Glomerular endothelial cell (primary cell): ENCODE measurements at places on chromosomes 13 and 19. TPM values are rescaled to one million over a fixed set of nuclear protein-coding genes. Genes with fewer than 3 reads are reported as not detected.

FCGBP gene
- 0.12 and 0.82 TPM in 2 replicates for total RNA-seq

FFAR3 gene
- not detected in 2 replicates for total RNA-seq

GRCh38 chr19:46728693-46729339, 11.9 kb upstream of the PRKD2 start:
- no peak for DNase-seq

DNA sequence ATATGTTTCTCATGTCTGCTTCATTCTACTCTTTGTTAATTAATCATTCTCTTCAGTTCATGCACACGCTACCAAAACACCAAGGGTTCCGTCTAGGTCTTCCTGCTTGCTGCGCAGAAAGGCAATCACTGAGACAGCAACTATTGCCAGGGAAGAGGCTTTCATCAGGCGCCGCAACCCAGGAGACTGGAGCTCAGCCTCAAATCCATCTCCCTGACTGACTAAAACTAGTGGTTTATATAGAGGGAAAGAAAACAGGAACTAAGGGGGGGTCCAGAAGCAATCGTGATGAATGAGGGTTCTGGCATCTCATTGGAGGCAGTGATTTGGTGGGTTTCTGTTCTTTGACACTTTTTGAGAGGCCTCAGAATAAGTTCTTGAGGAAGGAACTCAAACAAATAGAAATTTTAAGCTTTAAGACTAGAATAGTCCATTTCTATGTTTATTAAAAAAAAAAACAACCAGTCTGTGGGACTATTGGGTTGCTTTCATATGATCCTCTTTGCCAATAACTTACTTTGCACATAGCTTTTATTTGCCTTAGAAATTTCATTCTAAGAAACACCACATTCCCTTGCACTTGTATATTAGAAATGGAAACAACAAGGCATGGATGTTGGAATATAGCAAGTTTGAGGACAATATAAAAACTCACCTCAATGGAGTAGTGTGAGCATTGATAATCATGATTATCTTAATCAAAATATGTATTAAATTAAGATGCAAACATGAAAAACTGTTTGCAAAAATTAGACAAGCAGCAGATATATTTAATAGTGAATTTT, 691.2 kb upstream of the GPC6 start:
- no peak for DNase-seq

ZFP36 gene
- 6.5 and 21.6 TPM in 2 replicates for total RNA-seq

- DNase-seq: no peak
Measured at GRCh38 chr13:66971004-66971403, 259.1 kb downstream of the PCDH9 start.

UBE2L5 gene
- total RNA-seq: 0.18 TPM in 1 of 2 replicates, not detected in the other

DNA sequence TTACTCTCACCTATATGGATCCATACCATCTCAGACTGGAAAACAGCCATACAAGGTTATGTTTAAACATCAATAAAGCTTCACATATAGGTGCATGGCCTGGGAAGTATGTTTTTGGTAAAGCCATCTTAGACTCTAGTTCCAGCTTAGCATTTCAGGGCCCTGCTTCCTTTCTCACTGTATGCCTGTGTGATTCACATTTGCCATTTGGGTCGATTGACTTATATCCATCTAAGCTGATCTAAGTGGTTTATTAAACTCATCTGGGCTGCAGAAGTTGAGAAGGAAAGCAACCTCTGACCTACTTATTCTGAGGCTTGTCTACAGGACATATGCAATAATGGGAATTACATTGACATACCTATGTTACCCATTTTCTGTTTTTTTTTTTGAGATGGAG, 33.5 kb downstream of the ZNF506 start:
- no peak for DNase-seq

TGFB1 gene
- 59.4 and 176 TPM in 2 replicates for total RNA-seq

DNA sequence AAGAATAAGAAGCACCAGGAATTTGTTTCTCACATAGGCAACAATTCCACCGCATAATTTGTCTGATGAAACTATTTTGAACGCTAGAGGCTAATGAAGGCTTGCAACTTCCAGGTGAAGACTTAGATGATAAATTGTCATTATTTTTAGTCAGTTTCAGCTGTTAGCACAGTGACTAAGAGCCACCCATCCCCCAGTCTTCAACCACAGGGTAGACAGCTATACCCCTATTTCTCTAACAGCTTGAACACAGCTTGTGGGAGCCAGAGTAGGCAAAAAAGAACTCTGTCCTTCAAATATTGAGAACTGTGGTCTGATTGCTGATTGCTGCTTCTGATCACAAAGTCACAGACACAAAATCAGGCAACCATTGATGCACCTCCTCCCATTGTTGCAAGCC, 1124.8 kb upstream of the PRR20A start:
- DNase-seq: no peak

SCN1B gene
- total RNA-seq: 4.7 and 21.2 TPM in 2 replicates

GRCh38 chr13:73721571-73721970, 412.6 kb downstream of the KLF12 start:
- DNase-seq: no peak

GRCh38 chr19:441213-441836, 19.5 kb downstream of the SHC2 start:
- DNase-seq: no peak

- DNase-seq: no peak
Measured at GRCh38 chr13:88051746-88052482, 380.7 kb downstream of the SLITRK5 start.

FBL gene
- total RNA-seq: 108 and 123 TPM in 2 replicates

DNA sequence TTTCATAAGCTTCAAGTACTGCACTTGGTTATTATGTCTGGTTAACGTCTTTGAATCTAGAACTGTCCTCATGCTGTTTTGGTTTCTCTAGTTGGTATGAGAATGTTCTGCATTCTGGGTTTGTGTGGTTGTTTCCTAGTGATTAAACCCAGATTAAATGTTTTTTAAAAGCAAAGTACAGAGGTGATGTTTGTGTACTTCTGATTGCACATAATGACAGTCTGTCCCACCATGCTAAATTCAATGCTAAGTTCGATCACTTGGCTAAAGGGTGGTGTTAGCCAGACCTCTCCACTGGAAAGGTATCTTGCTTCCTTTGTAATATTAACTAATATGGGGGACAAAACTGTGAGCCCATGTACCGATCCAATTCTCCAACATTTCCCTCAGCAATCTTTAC, 14.6 kb downstream of the N4BP2L1 start:
- no peak for DNase-seq

DNA sequence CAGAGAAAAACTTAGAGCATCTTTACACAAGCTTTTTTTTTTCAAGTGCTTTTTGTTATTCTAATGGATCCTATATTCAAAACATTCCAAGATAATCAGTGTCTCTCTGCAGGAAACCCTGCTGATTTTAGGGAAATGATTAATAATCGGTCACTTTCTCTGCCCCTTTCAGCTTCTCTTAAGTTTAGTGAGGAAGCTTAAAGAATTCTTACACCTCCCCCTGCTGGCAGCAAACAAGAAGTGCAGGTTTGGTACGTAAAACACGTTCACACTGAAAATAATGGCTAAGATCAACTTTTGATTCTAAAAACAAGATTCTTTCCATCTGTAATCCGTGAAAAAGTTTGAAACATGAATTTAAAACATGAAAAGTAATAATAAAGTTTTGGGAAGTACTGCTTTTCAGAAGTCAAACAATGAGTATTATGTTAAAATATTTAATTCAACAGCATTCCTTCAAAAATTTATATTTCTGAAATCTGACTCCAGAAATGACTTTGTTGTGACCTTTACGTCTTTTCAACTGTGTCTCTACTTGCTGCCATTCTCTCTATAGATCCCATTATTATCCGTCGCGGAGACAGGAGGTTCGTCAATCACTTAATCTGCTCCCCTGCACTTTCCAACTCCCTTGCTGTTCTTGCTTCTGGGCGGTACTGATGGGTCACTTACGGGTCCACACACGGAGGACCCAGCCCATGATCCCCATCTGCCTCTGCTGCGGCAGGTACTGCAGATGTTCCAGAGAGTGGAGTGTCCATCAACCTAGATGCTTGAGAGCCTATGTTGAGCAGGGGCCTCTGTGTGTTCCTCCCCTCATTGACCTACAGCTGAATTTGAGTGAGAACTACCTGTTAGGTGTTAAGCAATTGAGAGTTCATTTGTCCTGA, 203.1 kb upstream of the EDNRB start:
- DNase-seq: peak; percentile 61

CARM1 gene
- total RNA-seq: 56.7 and 57.7 TPM in 2 replicates

DNA sequence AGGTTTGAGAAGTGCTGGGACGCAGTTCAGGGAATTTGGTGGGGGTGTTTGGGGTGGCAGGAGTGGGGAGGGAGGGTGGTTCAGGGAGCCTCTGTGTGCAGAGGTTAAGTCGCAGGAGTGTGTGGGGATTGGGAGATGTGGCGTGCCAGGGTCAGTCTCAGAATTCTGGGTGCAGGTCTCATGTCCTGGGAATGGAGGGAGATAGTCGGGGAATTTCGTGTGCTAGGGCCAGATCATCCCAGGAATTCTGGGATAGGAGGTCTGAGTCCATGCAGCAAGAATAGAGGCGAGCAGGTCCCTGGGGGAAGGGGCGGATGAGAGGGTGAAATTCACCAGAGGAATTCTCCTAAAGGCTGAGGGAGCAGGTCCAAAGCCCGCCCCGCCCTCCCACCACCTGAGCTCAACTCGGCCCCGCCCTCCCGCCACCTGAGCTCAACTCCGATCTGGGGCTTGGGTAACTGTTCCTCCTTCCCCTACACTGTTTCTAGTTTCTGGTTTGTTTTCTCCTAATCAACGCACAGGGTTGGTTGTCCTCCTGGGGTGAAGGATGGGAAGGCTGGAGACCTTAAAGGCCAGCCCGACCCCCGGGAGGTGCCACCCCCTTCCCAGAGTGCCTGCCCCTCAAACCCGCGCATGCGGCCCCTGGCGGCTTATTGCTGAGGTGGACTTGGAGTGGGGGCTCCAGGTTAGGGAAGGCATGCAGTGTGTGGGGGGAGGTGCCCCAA, 15.2 kb downstream of the KCNC3 start:
- no peak for DNase-seq

GNG7 gene
- total RNA-seq: 0.19 and 1.3 TPM in 2 replicates

GRCh38 chr19:53657778-53658177, 26.0 kb downstream of the DPRX start:
- no peak for DNase-seq

- DNase-seq: no peak
Measured at GRCh38 chr13:107801621-107802020, 413.7 kb downstream of the LIG4 start.

DNA sequence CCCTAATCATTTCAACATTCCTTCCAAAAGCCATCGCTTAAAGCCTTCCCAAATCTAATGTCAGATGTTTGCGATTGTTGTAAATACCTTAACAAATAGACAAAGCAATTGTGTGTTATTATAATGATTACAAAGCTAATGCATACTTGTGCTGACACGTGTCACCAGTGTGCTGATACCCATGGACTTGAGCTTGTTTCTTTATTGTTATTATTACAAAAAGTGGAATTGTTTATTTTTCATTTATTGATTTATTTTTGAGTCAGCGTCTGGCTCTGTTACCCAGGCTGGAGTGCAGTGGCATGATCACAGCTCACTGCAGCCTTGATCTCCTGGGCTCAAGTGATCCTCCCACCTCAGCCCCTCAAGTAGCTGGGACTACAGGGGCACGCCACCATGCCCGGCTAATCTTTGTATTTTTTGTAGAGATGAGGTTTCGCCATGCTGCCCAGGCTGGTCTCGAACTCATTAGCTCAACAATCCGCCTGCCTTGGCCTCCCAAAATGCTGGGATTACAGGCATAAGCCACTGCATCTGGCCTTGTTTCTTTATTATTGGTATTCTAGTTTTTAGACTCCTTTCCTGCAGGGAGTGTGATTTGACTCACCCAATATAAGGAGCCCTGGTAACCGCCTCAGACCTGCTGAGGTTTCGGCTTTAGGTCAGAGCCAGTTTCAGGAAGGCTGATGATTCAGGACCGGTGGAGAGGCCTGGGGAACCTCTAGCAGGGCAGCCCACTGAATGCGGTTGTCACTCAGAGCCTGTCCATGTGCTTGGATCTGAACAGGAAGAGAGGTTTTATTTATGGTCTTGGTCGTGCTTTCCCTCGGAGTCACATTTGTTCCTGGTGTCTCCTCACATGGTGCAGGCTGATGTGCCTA, 2.1 kb upstream of the FBXO17 start:
- no peak for DNase-seq

DNA sequence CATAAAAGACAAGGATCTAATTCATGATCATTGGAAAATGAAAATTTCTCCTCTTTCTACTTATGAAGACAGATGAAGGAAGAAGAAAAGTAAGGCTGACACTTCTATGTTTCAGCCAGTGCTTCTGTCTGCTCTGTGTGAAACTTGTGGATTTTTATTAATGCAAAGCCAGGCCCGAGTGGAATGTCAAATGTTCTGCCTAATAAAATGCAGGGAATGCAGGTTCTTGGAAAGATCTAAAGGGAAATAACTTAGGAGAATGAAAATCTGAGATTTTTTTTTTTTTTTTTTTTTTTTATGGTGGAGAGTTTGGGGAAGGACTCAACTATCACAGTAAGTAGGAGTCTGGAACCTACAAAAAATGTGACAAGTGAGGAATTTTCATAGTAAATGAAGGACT, 1732.3 kb upstream of the SLC10A2 start:
- no peak for DNase-seq

- no peak for DNase-seq
Measured at GRCh38 chr13:21348488-21349120, 110.5 kb downstream of the ZDHHC20 start.

DNA sequence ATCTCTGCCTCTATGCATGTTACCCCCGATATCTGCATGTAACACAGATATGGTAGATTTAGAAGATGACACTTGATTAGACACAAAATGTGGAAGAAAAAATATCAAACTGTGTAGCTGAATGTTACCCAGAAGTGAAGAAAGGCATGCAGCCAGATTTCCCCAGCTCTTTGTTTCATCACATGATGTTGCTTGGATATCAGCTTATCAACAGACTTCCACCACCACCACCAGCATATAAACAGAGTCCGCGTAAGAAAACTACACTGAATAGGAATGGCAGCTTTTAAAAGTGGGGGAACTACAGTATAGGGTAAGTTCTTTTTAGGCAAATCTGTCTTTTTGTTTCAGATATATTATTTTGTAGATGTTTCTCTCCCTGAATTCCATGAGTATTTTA, at the start of gene FAM216B:
FAM216B (plus strand) TSS at position 233 of the 400 bp plus-strand sequence. CDS start 2,484 bp downstream, outside the sequence.
- DNase-seq: no peak

GRCh38 chr19:33767898-33768413, 28.7 kb upstream of the KCTD15 start:
- DNase-seq: no peak

DNA sequence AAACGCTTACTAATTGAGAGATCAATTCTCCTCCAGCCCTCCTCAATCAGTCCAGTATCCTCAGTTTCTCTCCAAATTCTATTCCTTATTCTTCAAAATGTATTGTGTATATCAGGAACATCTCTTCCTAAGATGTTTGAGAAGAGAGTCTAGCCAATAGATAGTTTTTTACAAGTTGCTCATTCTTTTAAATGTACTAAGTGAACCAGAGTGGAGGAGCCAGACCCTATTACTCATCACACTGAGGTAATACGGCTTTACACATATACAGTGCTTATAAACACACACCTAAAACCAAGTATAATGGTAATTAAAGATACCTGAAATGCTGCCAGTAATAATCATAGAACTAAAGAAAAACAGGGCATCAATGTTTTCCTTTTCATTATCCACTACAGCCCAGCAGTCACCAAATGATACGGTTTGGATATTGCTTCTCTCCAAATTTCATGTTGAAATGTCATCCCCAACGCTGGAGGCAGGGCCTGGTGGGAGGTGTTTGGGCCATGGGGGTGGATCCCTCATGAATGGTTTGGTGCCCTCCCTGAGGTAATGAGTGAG, 45.2 kb upstream of the HMGB1 start:
- no peak for DNase-seq
